ENCODE measurements at places on chromosomes 16 and 17. TPM values are rescaled to one million over a fixed set of nuclear protein-coding genes. Genes with fewer than 3 reads are reported as not detected.

The FOXC2 gene
- 0.78 TPM for total RNA-seq

The PALB2 gene
- total RNA-seq, result 17.6 TPM

The NTN3 gene
- total RNA-seq, result 0.21 TPM

The RTN4RL1 gene
- 0.34 TPM for total RNA-seq

The KCTD19 gene
- total RNA-seq, result not detected

The CSH2 gene
- total RNA-seq, result not detected

The EPOP gene
- total RNA-seq, result 2.6 TPM

The C17orf78 gene
- not detected for total RNA-seq

The TRAF7 gene
- 81.6 TPM for total RNA-seq

The RAC3 gene
- total RNA-seq, result 22.6 TPM

The SLC5A11 gene
- total RNA-seq, result not detected

The TPSAB1 gene
- total RNA-seq, result not detected

The SOX15 gene
- 38.7 TPM for total RNA-seq

The CD79B gene
- total RNA-seq, result not detected

The PLCD3 gene
- total RNA-seq, result 185 TPM

The CXCL16 gene
- total RNA-seq, result 37.5 TPM

The CDK10 gene
- total RNA-seq, result 23.6 TPM

The CMTM4 gene
- total RNA-seq, result 86.5 TPM

The GPRC5B gene
- total RNA-seq, result 0.57 TPM

The KRTAP2-1 gene
- total RNA-seq, result not detected

The UTS2R gene
- not detected for total RNA-seq

The GNGT2 gene
- not detected for total RNA-seq

The AOC3 gene
- total RNA-seq, result under 0.01 TPM

The DOC2A gene
- not detected for total RNA-seq

The CSF3 gene
- total RNA-seq, result not detected

The CTRB2 gene
- not detected for total RNA-seq

The CCL3 gene
- total RNA-seq, result not detected

The GJC1 gene
- 6.5 TPM for total RNA-seq

The MC1R gene
- 0.68 TPM for total RNA-seq

The ITGA2B gene
- total RNA-seq, result 0.07 TPM

The KCNJ12 gene
- 1.00 TPM for total RNA-seq

The TSNAXIP1 gene
- not detected for total RNA-seq

The CPHXL2 gene
- not detected for total RNA-seq

The SCNN1G gene
- 0.14 TPM for total RNA-seq

The SLC52A1 gene
- 0.50 TPM for total RNA-seq

The KRT32 gene
- total RNA-seq, result not detected

The ARL5C gene
- not detected for total RNA-seq

The ZNF48 gene
- total RNA-seq, result 9.0 TPM

The PRSS22 gene
- total RNA-seq, result 7.5 TPM

The TLCD3B gene
- not detected for total RNA-seq

The KRT25 gene
- not detected for total RNA-seq

The ODF4 gene
- total RNA-seq, result not detected

The CD68 gene
- 8.3 TPM for total RNA-seq

The CACNA1G gene
- not detected for total RNA-seq

The SLC38A7 gene
- 22.9 TPM for total RNA-seq

The ODAD4 gene
- total RNA-seq, result under 0.01 TPM

The C17orf107 gene
- total RNA-seq, result 4.4 TPM

The CCDC137 gene
- 9.9 TPM for total RNA-seq

The CLDN7 gene
- 453 TPM for total RNA-seq

The APOBR gene
- 0.07 TPM for total RNA-seq

The KIF2B gene
- not detected for total RNA-seq

Data from nasal cavity respiratory epithelium epithelial cell of viscerocranial mucosa (primary cell).